ENCODE measurements at places on chromosomes 3 and 15. TPM values are rescaled to one million over a fixed set of nuclear protein-coding genes. Genes with fewer than 3 reads are reported as not detected.

Gene PPM1L
- 3.2 TPM for total RNA-seq

Gene STX19
- total RNA-seq: not detected

Gene PCBP4
- 65.7 TPM for total RNA-seq

Gene FILIP1L
- 70.8 TPM for total RNA-seq

Gene TTC23
- 18.8 TPM for total RNA-seq

Gene CTNNB1
- total RNA-seq: 606 TPM

Gene DHFR2
- total RNA-seq: 2.5 TPM

Gene GRK7
- total RNA-seq: not detected

Gene CHRM5
- total RNA-seq: not detected

Gene NIT2
- 16.9 TPM for total RNA-seq

Gene MYLK
- total RNA-seq: 57.8 TPM

Gene ITIH4
- 0.29 TPM for total RNA-seq

Gene KLF15
- 0.05 TPM for total RNA-seq

Gene COL8A1
- total RNA-seq: 187 TPM

Gene CPNE9
- not detected for total RNA-seq

Gene SLC28A2
- total RNA-seq: not detected

Gene KCNMB3
- 2.1 TPM for total RNA-seq

Gene DPH3
- total RNA-seq: 24.8 TPM

Gene MAP6D1
- 10.0 TPM for total RNA-seq

Gene NPAP1
- total RNA-seq: not detected

Gene ZNF619
- total RNA-seq: 3.6 TPM

Gene KPNA4
- 39.7 TPM for total RNA-seq

Gene BOC
- 4.2 TPM for total RNA-seq

Gene SAMD7
- not detected for total RNA-seq

Gene HOMER2
- total RNA-seq: 15.5 TPM

Gene LRRN1
- not detected for total RNA-seq

Gene GAP43
- 0.18 TPM for total RNA-seq

Gene DUOXA2
- not detected for total RNA-seq

Gene AGTR1
- total RNA-seq: 0.12 TPM

Gene ATP13A5
- not detected for total RNA-seq

Gene DISP2
- total RNA-seq: 3.9 TPM

Gene IQCH
- 1.1 TPM for total RNA-seq

Gene SLC35G2
- 9.5 TPM for total RNA-seq

Gene CORO2B
- 10.9 TPM for total RNA-seq

Gene CDHR4
- total RNA-seq: not detected

Gene CCDC14
- 26.3 TPM for total RNA-seq

Gene FAM227B
- total RNA-seq: 5.2 TPM

Gene DCLK3
- not detected for total RNA-seq

Gene SERF2
- 2,053 TPM for total RNA-seq

Gene HDC
- not detected for total RNA-seq

Gene C3orf22
- total RNA-seq: not detected

Gene TMEM115
- 67.2 TPM for total RNA-seq

Gene HES1
- total RNA-seq: 127 TPM

Gene DLEC1
- not detected for total RNA-seq

Gene ITGA11
- 54.2 TPM for total RNA-seq

Gene CSPG4
- 3.0 TPM for total RNA-seq
